Activated naive CD8-positive, alpha-beta T cell treated with anti-CD3 and anti-CD28 coated beads, Interleukin-2, amount 10 ng/mL, durations not matched to agents 7 days and 5 days (primary cell): ENCODE measurements at places on chromosomes 13 and 19. TPM values are rescaled to one million over a fixed set of nuclear protein-coding genes. Genes with fewer than 3 reads are reported as not detected.

GRCh38 chr19:10095948-10096614 is 6.4 kb downstream of the ANGPTL6 start:
- H3K27ac ChIP-seq: peak overlapping the region; percentile 77
- H3K4me3 ChIP-seq: peak overlapping the region; percentile 53
- no peaks in the 10 kb centered on the region for H3K27me3 ChIP-seq
- H3K36me3 ChIP-seq: peaks cover 27% of the 10 kb centered on the region
- H3K4me1 ChIP-seq: peaks cover 22% of the 10 kb centered on the region

The ZNF667 gene
- total RNA-seq: 2.0 TPM

- H3K27me3 ChIP-seq: no peaks in the 10 kb centered on the region
- H3K4me3 ChIP-seq: no peak overlapping the region
- peaks cover 23% of the 10 kb centered on the region for H3K4me1 ChIP-seq
- no peak overlapping the region for H3K27ac ChIP-seq
- H3K36me3 ChIP-seq: no peaks in the 10 kb centered on the region
- DNase-seq: no peak
Observed at GRCh38 chr13:27053902-27054595, 117.6 kb downstream of the USP12 start.

DNA sequence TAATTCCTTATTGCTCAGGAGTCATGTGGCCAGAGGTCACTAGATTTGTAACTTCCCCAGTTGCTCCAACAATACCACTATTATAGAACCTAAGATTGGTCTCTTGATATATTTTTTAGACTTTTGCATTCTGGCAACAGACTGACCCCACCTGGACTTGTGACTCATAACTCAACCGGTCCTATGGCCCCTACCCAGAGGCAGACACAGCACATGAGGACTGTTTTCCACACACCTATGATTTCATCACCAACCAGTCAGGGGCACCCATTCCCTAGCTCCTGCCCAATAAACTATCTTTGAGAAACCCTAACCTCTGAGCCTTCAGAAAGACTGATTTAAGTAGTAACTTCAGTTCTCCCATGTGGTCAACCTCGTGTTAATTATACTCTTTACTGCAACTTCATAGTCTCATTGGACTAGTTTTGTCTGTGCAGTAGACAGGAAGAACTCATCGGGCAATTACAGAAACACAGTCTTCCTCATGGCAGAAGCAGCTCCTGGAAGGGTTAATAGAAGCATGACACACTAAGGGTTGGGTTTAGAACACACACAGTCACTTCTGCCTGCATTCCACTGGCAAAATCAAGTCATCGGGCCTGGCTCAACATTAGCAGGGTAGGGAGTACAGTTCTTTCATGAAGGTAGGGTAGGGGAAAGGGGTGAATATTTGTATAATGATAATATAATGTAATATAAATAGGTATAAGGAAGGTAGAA is 251.8 kb downstream of the UQCRFS1 start:
- no peaks in the 10 kb centered on the region for H3K4me1 ChIP-seq
- no peak for DNase-seq
- H3K36me3 ChIP-seq: no peaks in the 10 kb centered on the region
- no peaks in the 10 kb centered on the region for H3K27me3 ChIP-seq
- H3K4me3 ChIP-seq: no peak overlapping the region

DNA sequence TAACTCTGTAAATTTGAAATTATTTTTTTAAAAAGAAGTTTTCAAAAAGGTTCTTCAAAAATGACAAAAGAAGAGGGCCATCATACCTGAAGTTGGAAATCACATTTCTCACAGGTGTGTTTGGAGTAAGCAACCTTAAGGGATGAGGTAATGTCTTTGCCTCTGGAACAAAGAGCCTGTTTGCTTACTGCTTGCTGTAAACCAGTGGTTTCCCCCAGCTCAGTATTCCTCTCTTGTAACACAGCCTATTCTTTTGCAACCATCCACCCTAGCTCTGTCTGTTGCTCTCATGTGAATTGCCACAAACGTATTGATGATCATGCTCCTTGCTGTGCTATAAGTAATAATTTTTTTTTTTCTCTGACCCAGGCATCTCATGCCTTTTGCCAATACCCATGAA is 38.1 kb downstream of the UCHL3 start:
- H3K27ac ChIP-seq: no peak overlapping the region
- DNase-seq: no peak
- peaks cover 39% of the 10 kb centered on the region for H3K36me3 ChIP-seq
- H3K27me3 ChIP-seq: no peaks in the 10 kb centered on the region

GRCh38 chr19:16019691-16020448 is 56.4 kb upstream of the TPM4 start:
- no peaks in the 10 kb centered on the region for H3K27me3 ChIP-seq
- no peaks in the 10 kb centered on the region for H3K4me1 ChIP-seq
- no peak overlapping the region for H3K27ac ChIP-seq

The GIPC3 gene
- 1.4 TPM for total RNA-seq

DNA sequence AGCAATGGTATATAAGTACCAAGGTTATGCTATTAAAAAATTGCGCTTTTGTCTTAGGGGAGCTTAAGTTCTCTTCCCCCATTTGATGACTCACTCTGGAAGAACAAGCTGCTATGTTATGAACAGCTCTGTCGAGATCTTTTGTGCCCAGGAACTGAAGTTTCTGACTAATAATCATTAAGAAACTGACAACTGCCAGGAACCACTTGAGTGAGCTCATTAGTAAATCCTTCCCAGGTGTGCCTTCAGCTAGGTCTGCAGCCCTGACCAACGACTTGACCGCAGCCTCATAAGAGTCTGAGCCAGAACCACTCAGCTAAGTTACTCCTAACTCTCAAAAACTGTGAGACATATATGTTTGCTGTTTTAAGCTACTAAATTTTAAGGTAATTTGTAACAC is 147.8 kb downstream of the SLITRK6 start:
- no peaks in the 10 kb centered on the region for H3K36me3 ChIP-seq
- DNase-seq: no peak
- no peaks in the 10 kb centered on the region for H3K27me3 ChIP-seq
- no peaks in the 10 kb centered on the region for H3K4me1 ChIP-seq
- no peak overlapping the region for H3K4me3 ChIP-seq

DNA sequence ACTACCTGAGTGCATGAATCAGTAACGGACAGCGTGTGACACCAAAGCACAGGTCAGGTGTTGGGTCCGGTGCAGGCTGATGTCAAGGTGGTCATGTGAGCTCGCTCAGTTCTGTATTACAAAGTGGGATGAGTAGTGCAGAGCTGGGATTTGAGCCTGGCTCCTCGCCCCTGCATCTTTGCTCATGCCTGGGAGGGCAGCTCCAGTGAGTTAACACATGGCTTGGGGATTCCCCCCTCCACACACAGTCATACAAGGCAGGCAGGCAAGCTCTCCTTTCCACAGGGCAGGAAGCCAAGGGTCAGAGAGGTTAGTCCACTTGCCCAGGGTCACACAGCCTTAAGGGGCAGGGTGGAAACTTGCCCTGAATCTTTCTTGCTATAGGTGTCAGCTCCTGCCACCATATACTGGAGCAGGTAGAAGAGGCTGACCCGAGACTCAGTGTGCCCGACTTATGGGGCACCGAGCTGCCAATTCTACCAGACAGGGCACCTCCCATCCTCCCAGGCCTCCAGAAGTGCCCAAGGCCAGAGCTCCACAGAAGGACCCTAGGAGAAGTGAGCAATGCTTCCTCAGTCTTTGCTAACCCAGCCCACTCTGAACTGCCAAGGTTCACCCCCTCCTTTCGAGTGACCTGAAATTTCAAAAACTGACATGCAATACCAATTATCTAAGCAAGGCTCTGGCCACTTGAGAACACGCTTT is 35.4 kb downstream of the ZNF787 start:
- no peak overlapping the region for H3K27ac ChIP-seq
- H3K4me1 ChIP-seq: peaks cover 8% of the 10 kb centered on the region
- no peak overlapping the region for H3K4me3 ChIP-seq
- DNase-seq: no peak

The CATSPERD gene
- not detected for total RNA-seq

- no peak overlapping the region for H3K27ac ChIP-seq
- no peaks in the 10 kb centered on the region for H3K4me1 ChIP-seq
- H3K27me3 ChIP-seq: no peaks in the 10 kb centered on the region
- no peaks in the 10 kb centered on the region for H3K36me3 ChIP-seq
Observed at GRCh38 chr13:57123681-57124080, 17.0 kb upstream of the PRR20A start.

- H3K36me3 ChIP-seq: peaks cover 2% of the 10 kb centered on the region
- H3K27ac ChIP-seq: no peak overlapping the region
- no peak for DNase-seq
- peaks cover 8% of the 10 kb centered on the region for H3K4me1 ChIP-seq
- peaks cover 48% of the 10 kb centered on the region for H3K27me3 ChIP-seq
Observed at GRCh38 chr19:9939301-9939913, 3.1 kb upstream of the OLFM2 start.

The CGB8 gene
- total RNA-seq: not detected

The ZNF560 gene
- total RNA-seq: 0.34 TPM

The IRGC gene
- total RNA-seq: not detected

GRCh38 chr19:48540110-48540509 is 11.9 kb upstream of the SULT2B1 start:
- no peaks in the 10 kb centered on the region for H3K27me3 ChIP-seq
- peaks cover 4% of the 10 kb centered on the region for H3K4me1 ChIP-seq
- no peak for DNase-seq
- H3K36me3 ChIP-seq: no peaks in the 10 kb centered on the region
- no peak overlapping the region for H3K4me3 ChIP-seq

The NLRP11 gene
- not detected for total RNA-seq

The TMEM91 gene
- total RNA-seq: 11.4 TPM

The ZNF829 gene
- 9.0 TPM for total RNA-seq

The CCL25 gene
- total RNA-seq: 15.9 TPM

DNA sequence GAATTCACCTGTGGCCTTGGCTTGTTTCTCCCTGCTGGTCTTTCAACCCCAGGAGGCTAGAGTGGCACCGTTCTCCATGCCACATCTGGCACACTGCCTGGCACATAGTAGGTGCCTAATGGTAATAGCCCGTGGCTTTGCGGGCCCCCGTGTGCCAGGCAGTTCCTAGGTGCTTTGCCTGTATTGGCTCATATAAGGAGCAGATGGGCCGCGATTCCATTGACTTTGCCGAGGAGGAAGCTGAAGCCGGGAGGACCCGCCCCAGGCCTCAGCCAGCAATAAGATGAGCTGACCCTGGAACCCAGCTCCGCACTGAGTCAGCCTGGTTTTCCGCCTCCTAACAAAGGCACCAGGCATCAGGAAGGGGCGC is 807 bp downstream of the PGLYRP1 start:
- peaks cover 12% of the 10 kb centered on the region for H3K4me1 ChIP-seq
- H3K4me3 ChIP-seq: no peak overlapping the region
- H3K36me3 ChIP-seq: no peaks in the 10 kb centered on the region
- H3K27ac ChIP-seq: no peak overlapping the region
- DNase-seq: no peak

The CASP14 gene
- not detected for total RNA-seq

DNA sequence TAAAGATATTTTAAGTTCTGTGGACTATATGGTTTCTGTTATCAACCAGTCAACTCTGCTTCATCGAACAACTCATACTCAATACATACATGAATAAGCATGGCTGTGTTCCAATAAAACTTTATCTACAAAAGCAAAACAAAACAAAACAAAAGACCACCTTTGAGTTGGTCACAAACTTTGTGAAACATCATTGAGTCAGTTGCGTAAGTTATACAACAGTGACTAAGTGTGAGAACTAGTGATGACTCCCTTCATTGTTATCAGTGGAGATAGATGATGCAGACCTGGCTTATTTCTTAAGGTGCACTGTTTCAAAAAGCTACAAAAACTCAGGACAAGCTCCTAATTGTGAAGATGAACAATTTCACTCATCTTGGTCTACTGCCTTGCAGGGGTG is 14.5 kb upstream of the KLK4 start:
- no peaks in the 10 kb centered on the region for H3K36me3 ChIP-seq
- H3K4me1 ChIP-seq: peaks cover 11% of the 10 kb centered on the region
- DNase-seq: no peak
- peaks cover 18% of the 10 kb centered on the region for H3K27me3 ChIP-seq
- no peak overlapping the region for H3K4me3 ChIP-seq
- no peak overlapping the region for H3K27ac ChIP-seq

The FPR1 gene
- total RNA-seq: not detected

The TPTE2 gene
- not detected for total RNA-seq

- no peak overlapping the region for H3K27ac ChIP-seq
- no peak overlapping the region for H3K4me3 ChIP-seq
- H3K27me3 ChIP-seq: no peaks in the 10 kb centered on the region
Observed at GRCh38 chr13:90757127-90757680, 590.3 kb upstream of the MIR17HG start.

The COX6B2 gene
- total RNA-seq: 0.55 TPM
